ENCODE measurements at places on chromosomes 1 and 21.

- DNase-seq, result peak; percentile 62
These were observed 618 bp downstream of the HNRNPR start for GRCh38 chr1:23343221-23344110.

DNA sequence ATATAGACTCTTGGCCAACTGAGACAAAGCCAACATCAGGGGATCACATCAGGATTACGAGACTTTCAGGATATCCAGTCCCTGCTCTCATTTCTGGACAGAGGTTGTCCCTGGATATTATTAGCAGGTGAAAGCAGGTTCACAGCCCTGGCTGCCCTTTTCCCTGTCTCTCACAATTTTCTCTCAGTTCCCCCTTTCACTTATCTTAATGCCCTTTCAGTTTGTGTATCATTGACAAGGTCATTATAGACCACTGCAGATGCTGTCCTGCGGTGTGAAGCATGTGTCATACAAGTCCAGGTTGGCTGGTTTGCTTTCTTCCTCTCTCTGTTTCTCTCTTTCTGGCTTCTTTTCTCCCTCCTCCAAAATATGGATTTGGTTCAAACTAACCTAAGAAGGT lies 2.1 kb upstream of the KLHDC9 start:
- DNase-seq, result no peak

DNA sequence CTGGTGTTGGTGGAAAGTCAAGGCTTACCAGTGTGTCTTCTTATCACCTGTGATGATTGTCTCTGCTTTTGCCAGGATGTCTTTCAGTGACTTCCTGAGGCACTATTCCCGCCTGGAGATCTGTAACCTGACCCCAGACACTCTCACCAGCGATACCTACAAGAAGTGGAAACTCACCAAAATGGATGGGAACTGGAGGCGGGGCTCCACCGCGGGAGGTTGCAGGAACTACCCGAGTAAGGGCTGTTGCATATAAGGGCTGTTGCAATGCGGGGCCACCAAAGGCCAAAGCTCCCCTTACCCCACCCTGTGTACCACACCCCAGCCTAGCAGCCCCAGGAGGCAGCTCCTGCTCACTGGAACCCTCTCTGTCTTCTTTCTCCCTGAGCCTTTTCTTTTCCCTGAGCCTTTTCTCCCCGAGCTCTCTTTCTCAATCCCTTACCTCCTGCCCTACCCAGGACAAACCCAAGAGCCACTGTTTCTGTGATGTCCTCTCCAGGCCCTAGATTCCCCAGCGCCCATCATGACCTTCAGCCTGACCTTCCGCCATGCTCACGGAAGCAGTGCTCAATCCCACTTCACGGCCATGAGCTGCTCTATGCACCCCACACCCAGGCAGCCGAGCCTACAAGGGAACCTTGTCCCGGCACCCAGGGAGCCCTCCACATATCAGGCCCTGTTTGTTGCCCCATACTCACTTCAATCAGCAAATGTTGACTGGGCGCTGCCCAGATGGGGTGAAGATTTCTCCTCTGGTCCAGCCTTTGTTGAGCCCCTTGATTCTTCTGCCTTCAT lies 40.6 kb downstream of the CAPN2 start:
- no peak for DNase-seq

DNA sequence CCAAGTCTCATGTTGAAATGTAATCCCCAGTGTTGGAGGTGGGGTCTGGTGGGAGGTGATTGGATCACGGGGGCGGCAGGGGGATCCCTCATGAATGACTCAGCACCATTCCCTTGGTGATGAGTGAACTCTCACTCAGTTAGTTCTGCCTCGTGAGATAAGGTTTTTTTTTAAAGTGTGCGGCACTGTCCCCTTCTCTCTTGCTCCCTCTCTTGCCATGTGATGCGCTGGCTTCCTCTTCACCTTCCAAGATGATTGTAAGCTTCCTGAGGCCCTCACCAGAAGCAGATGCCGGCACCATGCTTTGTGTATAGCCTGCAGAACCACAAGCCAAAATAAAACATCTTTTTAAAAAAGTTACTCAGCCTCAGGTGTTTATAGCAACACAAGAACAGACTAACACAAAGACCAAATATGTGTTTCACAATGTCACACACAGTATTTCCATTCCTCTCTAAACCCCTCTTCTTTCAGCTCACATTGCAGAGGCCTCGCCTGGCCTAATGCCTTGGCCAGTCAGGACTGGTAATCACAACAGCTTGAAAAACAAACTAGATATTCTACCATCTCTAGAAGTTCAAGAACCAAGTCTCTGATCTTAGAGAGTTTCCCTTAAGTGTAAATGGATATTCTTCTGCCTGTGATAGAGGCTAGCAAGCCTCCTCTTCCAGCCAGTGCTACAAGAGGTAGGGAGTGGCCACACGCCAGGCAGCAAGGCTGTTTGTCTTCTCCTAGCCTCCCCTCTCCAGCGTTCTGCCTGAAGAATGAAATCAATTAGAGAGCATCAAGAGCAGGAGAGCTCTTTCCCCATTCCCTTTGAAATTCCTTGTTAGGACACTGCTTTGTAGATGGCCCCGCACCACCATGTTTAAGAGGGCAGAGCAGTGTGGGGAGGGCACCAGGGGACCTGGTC lies 19.6 kb upstream of the RAP1A start:
- DNase-seq, result no peak

DNA sequence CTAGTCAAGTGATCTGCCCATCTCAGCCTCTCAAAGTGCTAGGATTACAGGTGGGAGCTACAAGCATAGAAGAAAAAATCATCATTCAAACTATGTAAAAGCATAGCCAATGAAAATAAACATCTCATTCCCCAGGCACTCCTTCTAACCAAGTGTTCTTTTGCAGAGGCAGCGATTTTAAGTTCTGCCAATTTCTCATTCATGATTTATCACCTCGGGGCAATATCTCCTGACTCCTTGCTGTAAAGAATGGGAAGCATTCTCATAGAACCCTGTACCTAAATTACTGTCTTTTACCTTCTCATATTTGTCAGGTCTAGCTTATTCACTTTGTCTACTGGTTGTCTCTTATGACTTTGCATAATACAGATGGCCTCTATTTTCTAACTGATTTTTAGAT lies 32.5 kb upstream of the IVNS1ABP start:
- DNase-seq, result no peak

DNA sequence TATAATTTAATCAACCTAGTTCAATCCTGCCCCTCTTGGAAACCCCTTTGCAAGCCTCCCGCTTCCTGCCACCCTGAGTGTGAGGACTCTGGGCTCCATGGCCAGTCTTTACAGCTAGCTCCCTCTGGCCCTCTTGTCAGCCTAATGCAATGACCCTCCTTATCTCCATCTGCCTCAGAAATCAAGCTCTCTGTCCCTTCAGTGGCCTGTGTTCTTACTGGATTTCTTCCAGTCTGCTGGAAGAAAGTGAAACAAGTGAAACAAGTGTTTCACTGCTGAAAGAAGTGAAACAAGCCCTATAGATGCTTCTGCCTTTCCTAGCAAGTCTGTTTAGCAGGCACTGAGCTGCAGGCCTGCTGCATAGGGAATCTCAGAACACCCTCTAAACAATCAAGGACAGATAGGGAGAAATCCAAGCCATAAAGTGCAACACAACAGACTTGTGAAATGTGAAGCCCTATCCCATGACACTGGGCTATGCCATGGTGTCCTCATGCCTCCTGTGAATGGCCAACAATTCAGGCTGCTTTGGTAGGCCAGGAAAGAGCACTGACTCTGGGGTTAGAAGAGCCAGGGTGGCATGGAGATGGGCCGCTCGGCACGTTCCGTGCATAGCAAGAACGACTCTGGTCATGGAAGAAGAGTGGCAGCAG lies 55.9 kb downstream of the FAM163A start:
- DNase-seq, result no peak

DNA sequence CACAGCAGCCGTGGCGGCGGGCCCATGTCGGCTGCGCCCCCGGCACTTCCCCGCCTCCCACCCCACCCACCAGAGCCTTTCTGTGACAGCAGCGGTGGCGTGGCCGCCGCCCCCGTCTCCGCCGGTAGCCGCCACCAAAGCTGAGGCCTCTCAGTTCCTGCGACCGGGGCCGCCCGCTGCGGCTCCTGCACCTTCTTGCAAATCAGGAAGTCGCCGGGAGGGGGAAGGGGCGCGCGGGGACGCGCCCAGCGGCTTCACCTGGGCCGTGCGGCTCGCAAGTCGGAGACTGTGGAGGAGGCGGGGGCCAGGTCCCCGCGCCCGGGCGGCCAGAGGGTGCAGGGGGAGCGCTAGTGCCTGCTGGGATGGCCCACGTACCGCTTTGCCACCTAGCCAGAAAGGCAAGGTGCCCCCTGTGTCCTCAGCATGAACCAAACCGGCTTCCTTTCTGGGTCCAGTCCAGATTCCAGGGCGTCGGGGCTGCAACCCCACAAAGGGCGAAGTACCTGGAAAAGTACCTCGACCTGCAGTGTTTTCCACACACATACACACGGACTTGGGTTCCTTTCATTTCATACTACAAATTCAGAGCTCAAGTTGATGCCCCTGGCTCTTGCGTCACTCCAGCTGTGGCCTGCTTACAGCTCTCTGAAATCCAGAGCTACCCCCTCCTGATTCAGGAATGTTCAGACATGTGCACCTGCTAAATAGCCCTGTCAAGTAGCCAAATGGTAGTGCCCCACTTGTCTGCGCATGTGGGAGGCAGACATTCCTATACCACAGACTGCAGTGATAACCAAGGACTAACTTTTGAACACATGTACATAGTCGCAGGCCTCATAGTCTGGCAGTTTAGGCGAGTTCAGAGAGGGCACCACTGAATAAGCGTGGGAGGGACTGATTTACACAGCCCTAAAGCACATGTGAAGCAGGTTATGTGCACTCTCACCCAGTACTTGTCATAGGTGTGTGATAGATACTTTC lies at the start of gene DENND1B:
Gene DENND1B, minus strand, starts transcription at position 199 of the 981 bp plus-strand sequence. CDS start 325 bp downstream, outside the sequence.
- no peak for DNase-seq

DNA sequence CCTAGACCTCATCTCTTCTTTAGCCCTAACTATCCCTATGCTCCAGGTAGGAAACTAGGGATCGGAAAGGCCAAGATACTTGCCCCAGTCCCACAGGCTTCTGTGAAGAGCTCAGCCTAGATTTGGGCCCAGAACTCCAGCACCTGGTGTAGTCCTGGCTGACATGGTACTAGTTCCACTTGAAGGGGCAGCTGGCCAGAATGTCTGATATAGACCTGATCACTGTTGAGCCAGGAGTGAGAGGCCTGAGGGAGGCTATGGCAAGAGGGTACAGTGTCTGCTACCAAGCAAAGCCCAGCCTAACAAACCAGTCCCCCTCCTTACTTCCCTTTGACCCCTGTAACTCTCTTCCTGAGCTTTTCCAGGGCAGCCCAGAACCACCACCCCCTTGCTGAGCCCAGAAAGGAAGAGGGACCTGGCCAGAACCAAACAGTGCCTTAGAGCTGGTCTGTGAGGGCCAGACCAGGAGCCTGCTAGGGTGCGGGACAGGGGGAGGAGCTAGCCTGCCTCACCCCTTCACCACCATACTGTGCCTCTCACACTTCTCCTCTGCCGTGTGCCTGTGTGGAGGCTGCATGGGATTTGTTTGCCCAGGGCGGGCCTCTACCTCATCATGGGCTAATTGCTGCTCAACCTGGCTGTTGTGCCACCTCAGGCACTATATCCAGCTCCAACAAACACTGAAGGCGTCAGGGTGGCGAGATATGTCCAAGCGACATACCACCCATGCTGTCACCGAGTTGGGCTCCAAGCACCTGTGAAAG lies 10.9 kb downstream of the POMGNT1 start:
- DNase-seq, result no peak

- no peak for DNase-seq
These were observed 217.9 kb upstream of the VAMP3 start for GRCh38 chr1:7553042-7553690.

Data from NCI-H1092 (cell line).